ENCODE measurements at places on chromosomes 1 and 21.

GRCh38 chr1:154860156-154860870 lies 9.8 kb downstream of the KCNN3 start:
- no peak for DNase-seq

DNA sequence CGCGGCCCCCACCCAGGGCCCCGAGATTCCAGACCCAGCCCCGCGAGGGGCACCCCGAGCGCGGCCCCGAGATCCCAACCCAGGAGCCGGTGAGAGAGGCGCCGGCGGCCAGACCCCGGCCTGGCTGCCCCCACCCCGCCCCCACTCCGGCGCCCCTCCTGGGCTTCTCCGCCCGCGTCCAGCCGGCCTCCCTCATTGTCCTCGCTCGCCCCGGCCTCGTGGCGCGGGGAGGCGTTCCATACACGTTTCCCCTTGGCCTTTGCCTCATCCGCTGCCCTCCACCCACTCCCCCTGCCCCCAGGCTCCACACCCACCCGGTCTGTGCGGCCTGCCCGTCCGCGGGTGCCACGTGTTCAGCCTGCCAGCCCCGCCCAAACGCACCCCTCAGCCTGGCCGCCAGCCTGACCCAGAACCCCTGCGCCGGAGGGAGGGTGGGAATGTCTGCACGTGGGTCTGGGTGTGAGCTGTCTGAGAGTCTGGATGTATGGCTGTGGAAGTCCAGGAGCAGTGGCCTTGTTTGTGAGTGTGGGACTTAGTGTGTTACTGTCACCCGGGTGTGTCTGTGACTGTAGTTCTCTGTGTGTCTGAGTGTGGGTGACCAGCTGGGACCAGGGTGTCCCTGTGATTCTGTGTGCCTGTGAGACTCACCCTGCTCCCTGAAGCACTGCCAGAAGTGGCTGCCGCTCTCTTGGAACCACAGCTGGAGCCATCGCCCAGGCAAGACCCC lies 681 bp downstream of the B4GALT2 start:
- peak; percentile 83 for DNase-seq

- DNase-seq: no peak
These were observed 5.2 kb downstream of the TTLL10 start for GRCh38 chr1:1178794-1179331.

GRCh38 chr1:113197719-113198330 lies 124.8 kb downstream of the LRIG2 start:
- no peak for DNase-seq

DNA sequence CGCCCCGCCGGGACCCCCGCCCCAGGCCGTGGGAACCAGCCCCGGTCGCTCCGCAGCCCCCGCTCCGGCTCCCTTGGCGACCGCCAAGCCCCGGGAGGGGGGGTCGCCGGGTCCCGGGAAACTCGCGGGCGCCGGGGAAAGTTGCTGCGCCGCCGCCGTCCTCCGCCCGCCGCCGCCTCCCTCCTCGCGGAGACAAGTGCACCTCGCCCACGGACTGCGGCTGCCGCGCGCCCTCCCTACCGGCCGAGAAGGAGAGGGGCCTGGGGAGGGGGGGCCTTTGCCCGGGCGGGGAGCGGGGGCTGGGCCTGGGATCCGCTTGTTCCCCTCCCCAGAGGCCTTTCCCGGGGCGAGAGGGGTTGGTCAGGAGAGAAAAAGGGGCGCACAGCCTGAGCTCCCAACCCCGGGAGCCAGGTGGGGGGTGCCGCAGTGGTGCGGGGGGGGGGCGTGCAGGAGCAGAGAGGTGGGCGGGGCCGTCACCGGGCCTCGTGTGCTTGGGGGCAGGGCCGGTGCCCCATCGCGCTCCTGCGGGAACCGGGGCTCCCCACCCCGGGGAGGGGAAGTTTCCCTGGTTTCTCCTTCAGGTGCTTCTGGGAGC lies 592 bp downstream of the AGRN start:
- no peak for DNase-seq

DNA sequence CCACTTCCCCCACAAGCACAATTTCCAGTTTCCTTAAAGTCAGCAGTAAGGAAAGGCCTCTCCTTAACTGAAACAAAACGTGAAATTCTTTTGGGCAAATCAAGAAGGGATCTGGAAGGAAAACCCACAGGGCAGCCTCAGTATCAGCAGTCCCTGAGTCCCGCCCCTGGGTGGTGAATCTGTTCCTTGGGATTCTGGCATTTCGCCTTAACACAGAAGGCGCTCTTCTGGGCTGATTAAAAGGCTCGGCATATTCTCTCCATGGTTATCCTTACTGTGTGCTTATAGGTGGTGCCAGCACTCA lies 12.2 kb upstream of the RAB4A start:
- DNase-seq: peak; percentile 25

- no peak for DNase-seq
These were observed 573 bp upstream of the CPT2 start for GRCh38 chr1:53196017-53196484.

DNA sequence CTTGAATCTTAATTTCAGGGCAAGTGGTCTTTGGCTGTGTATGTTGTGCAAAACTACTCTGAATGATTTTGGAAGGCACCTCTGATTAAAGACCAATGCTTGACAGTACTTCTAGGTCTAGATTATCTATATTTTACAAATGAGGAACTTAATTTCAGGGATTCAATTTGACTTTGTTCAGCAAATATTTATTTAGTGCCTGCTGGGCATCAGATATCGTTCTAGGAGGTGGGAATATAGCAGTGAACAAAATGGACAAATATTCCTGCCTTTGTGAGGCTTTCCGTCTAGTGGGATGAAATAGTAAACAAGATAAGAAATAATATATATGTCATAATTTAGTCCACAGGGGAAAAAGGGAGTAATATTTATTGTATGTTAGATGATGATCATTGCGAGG lies 4.7 kb downstream of the ZNF326 start:
- no peak for DNase-seq

GRCh38 chr1:224615861-224616755 lies at the start of gene CNIH3:
CNIH3 (plus strand) TSS chr1:224616317; CDS start chr1:224617175, 858 bp downstream.
- DNase-seq: peak; percentile 53

- DNase-seq: no peak
These were observed 23.4 kb downstream of the CELF3 start for GRCh38 chr1:151693057-151693651.

GRCh38 chr1:108017698-108018097 lies 52.7 kb upstream of the VAV3 start:
- no peak for DNase-seq

DNA sequence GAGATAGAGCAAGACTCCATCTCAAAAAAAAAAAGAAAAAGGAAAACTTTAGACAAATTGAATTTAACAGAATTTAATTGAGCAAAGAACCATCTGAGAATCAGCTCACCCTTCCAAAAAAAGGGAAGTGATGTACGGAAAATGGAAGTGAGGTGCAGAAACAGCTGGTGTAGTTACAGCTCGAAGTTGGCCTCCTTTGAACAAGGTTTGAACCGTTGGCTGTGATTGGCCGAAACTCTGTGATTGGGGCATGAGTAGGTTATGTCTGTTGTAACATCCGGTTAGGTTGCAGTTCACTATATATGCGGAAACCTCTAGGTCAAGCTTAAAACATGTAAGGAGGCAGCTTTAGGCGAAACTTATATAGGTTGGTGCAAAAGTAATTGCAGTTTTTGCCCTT lies 97.9 kb upstream of the KIF26B start:
- DNase-seq: no peak

- DNase-seq: no peak
These were observed 63.8 kb upstream of the ETS2 start for GRCh38 chr21:38741950-38742256.

DNA sequence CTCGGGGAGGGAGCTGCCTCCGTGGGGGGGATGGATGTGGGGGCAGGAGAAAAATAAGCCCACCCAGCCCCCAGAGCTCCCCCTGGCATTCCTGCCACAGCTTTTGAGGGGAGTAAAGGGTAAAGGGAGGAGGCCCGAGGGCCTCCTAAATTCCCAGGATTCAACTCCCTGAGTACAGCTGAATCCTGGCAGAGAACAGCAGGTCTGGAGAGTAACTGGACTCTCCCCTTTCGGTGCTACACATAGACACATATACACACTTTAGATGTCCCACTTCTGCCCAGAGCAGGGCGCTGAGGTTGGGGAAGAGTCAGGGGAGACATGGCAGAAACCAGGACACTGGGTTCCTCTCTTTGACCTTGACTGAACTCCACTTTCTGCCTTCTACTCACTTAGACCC lies 3.0 kb downstream of the KIRREL1 start:
- DNase-seq: no peak

GRCh38 chr1:201251851-201252430 lies 31.4 kb upstream of the PKP1 start:
- DNase-seq: no peak

DNA sequence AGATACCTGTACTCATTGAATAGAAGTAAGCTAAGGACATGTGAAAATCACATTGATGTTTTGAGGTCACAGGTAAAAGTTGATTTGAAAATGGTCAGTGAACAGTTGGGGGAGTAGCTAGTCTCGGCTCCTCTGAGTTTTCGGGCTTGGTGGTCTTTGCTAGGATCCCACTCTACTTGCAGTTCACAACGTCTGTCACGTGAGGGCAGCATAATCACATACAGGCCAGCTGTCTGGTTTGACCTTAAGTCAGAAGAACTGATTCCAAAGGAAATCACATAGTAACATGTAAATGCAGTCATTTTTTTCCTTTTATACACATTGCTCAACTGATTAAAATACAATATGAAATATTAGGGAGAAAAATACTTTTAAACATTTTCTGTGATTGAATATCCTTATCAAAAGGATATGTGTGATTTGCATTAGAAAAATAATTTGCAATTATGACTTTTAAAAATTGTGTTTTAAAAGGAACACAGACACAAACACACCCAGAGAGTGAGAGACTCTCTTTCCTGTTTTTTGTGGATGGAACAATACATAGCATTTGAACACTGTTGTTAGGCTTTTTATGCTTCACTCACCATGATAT lies 21.8 kb upstream of the PDC start:
- peak; percentile 69 for DNase-seq

DNA sequence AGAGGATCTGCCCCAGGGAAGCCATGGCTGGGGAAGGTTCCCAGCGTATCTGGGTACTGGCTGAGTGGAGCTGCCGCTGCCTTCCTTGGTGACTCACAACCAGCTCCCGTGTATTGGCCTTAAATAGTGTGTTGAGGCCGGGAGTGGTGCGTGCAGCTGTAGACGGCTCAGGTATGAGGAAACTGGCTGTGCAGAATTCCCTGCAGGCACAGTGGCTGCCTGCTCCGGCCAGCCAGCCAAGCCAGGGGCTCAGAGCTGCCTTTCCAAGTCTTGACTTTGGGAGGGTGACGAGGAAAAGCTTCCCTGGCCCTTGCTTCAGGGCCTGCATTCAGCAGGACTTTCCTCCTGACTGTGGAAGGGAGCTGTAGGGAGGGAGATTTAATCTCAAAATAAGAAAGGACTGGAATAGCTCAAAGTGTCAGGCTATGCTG lies at the start of gene VTCN1:
TSS of gene VTCN1 (minus strand) at position 97 of the 431 bp plus-strand sequence. CDS start at position 25, 72 bp downstream.
- no peak for DNase-seq

- no peak for DNase-seq
These were observed 40.3 kb downstream of the CAPN9 start for GRCh38 chr1:230787471-230787870.

GRCh38 chr1:15965228-15965767 lies 10.6 kb downstream of the ZBTB17 start:
- DNase-seq: no peak

- no peak for DNase-seq
These were observed at the start of gene GJB3 for GRCh38 chr1:34781071-34781843. GJB3 (plus strand) TSS chr1:34781214; CDS start chr1:34784763, 3,549 bp downstream.

DNA sequence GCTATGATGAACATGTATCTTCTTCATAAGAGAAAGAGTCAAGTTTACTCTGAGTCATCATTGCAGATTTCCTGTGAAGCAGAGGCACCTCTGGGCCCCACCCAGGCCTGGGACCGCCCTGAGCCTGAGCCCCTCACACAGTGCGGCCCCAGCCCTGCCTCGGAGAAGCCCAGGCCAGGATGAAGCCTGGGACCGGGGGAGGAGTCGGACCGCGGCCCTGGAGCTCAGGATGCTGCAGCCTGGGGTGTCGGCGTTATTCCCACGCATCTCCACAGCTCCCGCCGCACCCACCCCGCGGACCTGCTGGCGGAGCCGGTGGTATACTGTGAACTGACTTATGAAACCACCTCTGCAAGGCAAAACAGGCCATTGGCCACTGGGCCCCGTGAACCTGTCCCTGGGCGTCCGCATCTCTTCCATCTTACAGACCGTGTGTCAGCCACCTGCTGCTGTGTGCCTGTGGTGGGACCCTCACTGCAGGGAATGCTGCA lies 2.4 kb upstream of the COL6A1 start:
- DNase-seq: peak; percentile 61

DNA sequence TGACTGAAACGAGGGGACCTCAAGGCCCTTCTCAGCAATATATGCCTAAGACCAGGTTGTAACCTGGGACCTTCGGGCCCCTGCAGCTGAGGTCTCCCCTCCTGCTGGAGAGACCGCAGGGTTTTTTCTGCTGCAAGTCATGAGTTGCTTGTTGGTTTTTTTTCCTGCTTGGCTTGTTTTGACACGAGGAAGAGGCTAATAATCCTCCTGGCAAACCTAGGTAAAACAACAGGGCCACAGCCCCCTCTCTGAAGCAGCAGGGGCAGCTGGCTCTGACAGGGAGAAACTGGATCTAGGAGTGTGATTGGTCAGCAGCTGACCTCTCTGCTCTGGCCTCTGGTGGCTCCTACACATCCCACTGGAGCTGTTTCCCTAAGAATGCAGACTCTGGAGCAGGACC lies 69.0 kb downstream of the CD34 start:
- DNase-seq: no peak

DNA sequence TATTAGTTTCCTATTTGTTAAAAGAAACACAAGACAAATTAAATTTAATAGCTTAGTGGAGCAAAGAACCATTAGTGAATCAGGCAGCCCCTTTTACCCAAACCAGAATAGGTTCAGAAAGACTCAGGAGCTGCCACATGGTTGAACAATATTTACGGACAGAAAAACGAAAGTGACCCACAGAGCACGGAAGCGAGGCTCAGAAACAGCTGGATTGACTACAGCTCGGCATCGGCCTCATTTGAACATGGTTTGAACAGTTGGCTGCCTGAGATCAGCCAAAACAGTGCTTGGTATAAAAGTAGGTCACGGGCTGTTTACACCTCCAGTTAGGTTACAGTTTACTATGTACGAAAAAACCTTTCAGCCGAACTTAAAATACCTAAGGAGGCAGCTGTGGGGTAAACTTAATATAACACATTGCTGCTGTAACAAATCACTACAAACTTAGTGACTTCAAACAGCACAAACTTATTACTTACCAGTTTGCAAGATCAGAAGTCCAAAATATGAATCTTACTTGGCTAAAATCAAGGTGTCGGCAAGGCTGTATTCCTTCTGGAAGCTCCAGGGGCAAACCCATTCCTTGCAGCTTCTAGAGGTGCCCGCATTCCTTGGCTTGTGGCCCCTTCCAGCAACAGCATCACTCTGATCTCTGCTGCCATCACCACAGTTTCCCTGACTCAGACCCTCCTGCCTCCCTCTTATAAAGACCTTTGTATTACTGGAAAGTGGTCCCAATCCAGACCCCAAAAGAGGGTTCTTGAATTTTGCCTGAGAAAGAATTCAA lies 11.8 kb downstream of the PADI4 start:
- DNase-seq: no peak

- DNase-seq: no peak
These were observed 112.6 kb downstream of the PLD5 start for GRCh38 chr1:242411901-242412300.
